Cerebellum (tissue), 4 donors: ENCODE measurements at places on chromosomes 6 and 20.

DNA sequence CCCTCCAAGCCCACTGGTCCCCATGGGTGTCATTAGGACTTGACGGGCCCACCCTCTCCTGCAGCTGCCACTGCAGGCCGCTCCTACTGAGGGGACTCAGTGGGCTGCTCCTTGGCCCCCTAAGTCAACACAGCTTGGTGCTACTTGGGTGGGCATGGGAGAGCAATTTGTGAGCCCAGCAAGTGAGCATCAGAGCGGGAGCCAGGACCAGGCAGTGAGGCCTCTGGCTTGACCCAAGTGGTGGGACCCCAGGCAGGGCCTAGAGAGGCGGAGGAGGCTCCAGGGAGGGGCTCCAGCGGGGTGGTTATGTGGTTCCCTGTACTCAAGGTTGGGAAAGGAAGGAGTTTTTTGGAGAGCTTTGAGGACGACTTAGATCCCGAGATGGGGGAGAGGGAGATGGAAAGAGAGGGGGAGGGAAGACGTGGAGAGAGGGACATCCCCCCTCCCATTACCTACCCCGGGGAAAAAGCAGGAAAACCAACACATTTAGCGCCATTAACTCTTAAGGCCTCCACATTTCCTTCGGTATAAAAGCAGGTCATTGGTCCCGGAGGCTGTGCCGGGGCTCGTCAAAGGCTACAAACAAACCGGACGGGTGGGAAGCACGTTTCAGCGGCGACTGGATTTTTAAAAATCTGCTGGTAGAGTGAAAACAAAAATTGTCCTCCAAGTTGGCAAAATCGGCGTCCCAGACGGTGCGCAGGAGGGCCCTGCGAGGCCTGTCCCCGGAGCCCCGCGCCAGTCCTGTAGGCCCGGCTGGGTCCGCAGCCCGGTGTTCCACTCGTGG, 8.8 kb downstream of the FOXC1 start:
- DNase-seq = no peak

- no peak for DNase-seq
These were observed 51.2 kb upstream of the RNF24 start for GRCh38 chr20:4066551-4066950.

- DNase-seq = peak; percentile 3
These were observed 300.2 kb downstream of the UTRN start for GRCh38 chr6:144585217-144585814.

- peak; percentile 87 for DNase-seq
These were observed 150.8 kb downstream of the ZMYND8 start for GRCh38 chr20:47205577-47206123.

- no peak for DNase-seq
These were observed 3.6 kb downstream of the NELFCD start for GRCh38 chr20:58984691-58985090.

- no peak for DNase-seq
These were observed 194.0 kb upstream of the KCNK16 start for GRCh38 chr6:39516471-39516870.

GRCh38 chr20:914727-915498, 1.2 kb downstream of the ANGPT4 start:
- DNase-seq = no peak

DNA sequence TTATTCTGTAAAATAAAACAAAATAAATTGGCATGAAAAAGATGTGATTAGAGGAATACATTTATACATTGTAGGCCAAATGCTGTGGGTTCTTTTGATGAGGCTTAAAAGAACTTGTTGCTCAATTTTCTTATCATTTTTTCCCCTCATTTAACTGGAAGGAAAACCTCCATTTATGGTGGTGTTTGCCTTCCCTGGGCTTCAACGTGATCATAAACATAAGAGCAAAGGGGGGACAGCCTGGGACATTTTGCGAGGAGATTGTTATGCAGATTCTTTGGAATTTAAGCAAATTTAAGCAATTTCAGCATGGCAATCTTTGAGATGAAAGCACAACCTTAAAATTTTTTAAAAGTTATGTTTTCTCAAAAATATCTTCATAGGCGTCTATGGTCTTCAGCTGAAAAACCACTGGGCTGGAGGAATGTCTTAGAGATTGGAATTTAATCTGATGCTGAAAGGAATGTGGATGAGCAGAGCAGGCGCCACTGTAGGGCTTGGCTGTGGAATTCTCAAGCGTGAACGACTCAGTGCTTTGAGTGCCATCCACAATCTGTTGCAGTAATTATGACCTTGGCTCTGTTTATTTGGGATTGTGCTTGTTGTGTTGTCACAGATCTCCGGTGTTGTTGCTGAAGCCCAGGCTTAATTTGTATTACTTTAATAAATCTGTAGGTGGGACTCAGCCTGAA, 149.4 kb upstream of the MLIP start:
- DNase-seq = no peak

DNA sequence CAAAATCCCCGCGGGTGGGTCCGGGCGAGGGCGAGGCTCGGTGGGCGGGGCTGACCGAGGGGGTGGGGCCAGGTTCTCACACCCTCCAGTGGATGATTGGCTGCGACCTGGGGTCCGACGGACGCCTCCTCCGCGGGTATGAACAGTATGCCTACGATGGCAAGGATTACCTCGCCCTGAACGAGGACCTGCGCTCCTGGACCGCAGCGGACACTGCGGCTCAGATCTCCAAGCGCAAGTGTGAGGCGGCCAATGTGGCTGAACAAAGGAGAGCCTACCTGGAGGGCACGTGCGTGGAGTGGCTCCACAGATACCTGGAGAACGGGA, 809 bp downstream of the HLA-G start:
- no peak for DNase-seq

GRCh38 chr20:48459722-48460395, 367.9 kb downstream of the PREX1 start:
- no peak for DNase-seq

DNA sequence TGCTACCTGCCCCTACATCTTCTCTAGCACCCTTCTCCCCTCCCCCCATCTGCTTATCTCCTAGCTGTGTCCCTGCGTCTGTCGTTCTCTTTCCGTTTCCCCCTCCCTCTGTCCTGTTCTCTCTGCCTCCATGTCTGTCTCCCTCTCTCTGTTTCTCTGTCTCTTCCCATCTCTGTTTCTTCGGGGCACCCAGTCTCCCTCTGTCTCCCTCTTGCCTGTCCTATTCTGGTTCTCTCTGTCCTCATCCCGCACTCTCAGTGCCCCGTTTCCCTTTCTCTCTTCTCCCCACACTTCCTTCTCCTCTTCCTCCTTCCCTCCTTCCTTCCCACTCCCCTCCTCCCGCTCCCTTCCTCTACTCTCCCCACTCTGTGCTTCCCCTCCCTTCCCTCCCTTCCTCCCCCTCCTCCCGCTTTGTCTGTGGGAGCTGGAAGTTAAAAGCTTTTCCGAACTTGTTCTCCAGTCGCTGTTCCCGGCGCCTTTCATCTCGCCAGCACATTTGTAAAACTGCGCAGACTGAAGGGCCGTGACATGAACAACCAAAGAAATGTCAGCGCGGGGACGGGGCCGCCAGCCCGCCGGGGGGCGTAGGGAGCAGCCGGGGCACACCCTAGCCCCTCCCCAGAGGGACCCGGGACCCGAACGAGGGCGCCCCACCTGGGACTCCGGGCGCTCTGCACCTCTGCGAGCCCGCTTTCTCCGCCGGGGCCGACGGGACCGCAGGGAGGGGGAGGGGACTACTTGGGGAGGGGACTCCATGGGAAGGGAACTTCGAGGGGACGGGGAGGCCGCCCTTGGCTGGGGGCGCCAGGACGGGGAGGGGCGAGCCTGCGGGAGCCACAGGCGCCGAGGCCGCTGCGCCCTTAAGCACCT, 4.0 kb upstream of the CDH22 start:
- DNase-seq = no peak

- no peak for DNase-seq
These were observed 1029.5 kb upstream of the GJE1 start for GRCh38 chr6:141103246-141103645.

DNA sequence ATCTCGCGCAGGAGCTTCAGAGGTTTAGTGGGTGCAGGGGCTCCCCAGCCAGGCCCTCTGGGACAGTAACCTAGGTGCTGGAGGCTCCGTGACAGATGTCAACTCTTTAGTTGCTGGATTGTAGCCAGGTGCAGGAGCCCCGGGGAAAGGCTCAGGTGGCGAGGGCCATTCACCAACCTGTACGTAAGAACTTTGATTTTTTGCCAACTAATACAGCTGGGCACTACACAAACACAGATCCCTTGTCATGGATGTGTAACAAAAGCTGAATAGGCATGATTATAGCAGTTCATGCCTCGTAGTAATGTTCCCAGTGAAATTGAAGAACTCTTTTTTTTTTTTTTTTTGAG, 82.6 kb downstream of the CDC5L start:
- DNase-seq = no peak

GRCh38 chr6:14144678-14145113, 27.1 kb downstream of the CD83 start:
- peak; percentile 38 for DNase-seq

DNA sequence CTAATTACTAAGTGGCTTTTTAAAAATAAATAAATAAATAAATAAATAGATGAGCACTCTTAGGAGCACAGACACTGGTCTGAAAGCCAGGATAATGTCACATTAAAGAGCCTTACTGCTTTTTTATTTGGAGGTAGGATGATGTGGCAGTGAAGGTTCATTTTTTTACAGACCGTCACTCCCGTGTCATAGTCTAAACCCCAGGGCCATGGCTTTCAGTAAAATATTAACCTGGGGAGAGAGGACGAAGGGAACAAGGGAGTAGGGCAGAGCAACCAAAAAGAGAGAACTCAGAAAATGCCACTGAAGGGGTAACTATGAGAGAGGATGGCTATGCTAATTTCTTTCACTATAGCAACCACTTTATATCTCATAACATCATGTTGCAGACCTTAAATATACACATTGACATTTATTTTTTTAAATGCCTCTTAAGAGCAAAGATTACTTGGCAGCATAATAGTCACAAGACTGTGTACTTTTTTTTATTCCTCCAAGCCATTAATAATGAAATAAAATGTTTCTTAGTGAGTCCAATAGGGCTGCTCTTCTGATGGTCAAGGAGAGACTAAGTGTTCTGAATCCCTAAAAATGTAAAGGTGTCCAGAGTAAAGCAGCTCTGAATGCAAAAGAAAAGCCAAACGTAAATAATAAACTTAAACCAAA, 100.9 kb upstream of the SIM1 start:
- no peak for DNase-seq

DNA sequence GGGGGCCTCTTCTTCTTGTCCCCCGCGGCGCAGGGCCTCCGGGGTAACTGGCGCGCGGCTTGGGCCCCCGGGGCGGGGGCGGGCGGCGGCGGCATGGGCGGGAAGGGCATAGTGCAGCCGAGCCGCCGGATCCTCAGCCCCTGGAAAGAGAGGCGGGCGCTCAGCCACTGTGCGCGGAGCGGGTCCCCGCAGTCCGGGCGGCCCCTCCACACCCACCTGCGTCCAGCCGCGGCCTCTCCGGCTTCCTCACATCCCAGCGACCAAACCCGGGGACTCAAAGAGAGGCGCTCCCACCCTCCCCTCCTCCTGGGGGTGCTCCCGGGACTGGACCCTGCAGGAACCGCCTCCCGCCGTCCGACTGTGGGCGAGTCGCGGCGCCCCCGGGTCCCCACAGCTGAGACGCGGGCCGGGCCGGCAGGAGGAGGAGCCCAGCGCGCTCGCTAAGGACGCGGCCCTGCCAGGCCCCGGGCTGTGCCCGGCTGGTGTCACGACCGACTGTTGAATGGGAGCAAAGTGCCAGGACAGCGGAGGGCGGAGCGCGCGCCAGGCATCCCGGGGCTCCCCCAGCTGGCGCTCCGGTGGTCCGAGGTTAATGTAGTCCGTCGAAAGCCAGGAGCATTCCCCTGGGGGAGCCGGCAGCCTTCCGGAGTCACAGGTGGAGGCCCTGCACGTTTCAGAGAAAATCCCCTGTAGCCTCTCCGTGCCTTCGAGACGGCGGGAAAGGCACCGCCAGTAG, at the start of gene PRR18:
Gene PRR18 (minus strand): TSS at position 360 of the 736 bp plus-strand sequence. CDS start 250 bp downstream, at position 110.
- no peak for DNase-seq

DNA sequence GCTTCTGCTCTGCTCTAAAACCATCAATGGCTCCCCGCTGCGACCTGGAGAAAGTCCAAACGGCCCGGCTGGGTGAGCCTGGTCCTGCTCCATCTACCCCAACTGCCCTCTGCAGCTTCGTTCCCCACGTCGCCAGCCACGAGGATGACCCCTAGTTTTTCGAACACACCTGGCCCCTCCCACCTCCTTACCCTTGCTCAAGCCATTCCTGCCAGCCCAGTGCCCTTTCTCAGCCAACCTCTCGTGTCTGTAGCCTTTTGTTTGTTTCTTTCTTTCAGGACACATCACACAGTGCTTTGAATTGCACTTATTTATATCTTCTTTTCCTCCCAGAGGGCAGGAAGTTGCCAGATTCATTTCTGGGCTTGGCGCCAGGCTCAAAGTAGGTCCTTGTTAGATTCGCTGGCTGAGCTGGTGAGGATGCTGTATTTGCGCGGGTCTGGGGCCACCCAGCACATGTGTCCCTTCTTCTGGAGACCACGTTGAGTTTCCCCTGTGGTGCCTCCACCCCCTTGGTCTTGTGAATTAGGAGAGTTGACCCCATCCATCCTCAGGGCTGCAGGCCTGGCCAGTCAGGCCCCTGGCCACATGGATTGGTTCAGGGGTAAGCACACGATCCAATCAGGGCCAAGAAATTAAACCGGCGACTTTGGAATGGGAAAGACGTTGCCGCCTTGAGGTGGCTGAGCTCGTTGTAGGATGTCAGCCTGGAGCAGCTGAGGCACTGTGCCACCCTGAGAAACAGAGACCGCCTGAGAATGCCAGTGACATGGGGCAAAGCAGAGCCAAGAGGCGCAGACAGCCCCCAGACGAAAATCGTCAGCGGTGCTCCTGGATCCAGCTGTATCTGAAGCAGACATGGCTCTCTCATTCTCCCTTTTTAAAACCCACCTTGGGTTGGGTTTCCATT, 156.0 kb downstream of the CEBPB start:
- DNase-seq = peak; percentile 31

- DNase-seq = no peak
These were observed 311.6 kb upstream of the ECI2 start for GRCh38 chr6:4446982-4447381.

- DNase-seq = no peak
These were observed 12.9 kb downstream of the TSPYL1 start for GRCh38 chr6:116266803-116267202.

DNA sequence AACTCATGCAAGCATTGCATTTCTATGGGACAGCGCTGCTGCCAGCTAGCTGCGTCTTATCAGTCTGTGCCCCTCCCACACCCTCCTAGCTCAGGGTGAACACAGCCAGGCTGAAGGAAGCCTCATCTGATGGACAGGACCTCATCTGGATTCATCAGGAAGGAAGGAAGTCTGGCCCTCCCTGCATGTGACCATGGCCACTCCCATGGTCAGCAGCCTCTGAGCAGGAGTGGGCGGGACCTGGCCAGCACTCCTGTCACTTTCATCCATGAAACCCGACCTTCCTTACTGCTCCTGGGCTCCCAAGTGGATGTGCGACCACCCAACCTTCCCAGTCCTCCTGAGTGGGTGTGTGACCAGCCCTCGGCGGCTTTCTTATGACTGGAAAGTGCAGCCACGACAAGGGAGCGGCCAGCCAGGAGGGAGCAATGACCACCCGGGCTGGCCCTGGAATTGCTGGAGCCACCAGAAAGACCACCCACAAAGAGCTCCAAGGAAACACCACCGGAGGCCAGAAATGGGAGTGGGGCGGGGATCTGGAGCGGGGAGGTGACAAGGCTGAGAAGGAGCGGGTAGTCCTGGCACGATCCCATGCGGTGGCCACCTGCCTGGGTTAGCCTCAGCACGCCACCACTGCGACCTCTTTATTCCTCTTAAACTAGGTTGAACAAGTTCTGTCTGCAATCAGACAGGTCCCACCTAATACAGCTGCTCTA, 241.2 kb downstream of the TTLL2 start:
- DNase-seq = no peak
